Stimulated activated CD4-positive, alpha-beta T cell treated with anti-CD3 and anti-CD28 coated beads, Interleukin-2, amount 100 ng/mL, for 4 hours (primary cell): ENCODE measurements at places on chromosomes 1 and 21.

- DNase-seq: no peak
Observed at GRCh38 chr1:209653915-209654351, 1.7 kb upstream of the LAMB3 start.

DNA sequence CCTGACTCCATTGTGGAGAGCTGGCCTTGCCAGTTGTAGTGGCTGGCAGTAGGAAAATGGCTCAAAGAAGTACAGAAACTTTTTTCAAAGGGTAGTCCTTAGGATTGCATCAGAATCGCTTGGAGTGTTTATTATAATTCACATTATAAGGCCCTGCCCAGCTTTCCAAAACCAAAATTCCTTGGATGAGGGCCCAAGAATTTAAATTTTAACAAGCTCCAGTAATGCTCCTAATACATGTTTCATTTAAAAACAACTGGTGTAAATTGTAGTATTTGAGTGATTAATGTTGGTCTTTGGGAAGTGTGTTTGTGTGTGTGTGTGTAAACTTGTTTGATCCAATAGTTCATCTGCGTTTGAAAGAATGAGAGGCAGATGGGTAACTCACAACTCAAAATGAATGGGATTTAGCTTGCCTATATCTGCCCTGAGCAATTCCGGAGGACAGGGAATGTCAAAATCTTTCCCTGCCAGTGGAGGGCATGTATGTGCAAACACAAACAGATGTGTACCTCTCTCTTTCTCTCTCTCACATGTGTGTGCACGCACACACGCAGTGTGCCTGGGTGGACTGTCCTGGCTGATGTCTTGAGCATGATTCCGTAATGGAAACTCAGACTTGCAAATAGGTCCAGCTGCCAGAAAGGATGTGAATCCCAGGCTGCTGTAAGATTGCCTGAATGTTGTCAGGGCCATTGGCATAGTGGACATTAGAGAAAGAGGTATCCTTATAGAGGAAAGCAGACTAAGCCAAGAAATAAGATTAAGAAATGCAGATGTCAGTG lies 293.1 kb downstream of the LMX1A start:
- no peak for DNase-seq

GRCh38 chr1:102550729-102551384 lies 554.1 kb upstream of the OLFM3 start:
- DNase-seq: no peak

DNA sequence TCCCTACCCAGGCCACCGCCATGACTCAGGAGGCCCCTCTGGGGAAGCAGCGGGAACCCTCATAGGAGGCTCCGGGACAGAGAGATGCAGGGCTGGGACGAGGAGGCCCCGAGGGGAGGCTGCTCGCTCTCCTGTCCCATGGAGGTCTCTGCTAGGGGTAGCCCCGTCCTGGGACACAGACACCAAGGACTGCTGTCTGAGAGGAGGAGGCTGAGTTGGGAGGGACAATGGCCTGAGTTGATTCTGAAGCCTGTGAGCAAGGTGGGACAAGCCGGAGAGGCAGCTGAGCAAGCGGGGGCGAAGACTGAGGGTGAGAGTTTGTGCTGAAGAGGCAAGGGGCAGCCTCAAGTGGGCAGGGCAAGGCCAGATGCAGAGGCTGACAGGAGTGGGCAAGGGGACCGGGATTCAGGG lies 17.4 kb downstream of the SLC27A3 start:
- DNase-seq: no peak

DNA sequence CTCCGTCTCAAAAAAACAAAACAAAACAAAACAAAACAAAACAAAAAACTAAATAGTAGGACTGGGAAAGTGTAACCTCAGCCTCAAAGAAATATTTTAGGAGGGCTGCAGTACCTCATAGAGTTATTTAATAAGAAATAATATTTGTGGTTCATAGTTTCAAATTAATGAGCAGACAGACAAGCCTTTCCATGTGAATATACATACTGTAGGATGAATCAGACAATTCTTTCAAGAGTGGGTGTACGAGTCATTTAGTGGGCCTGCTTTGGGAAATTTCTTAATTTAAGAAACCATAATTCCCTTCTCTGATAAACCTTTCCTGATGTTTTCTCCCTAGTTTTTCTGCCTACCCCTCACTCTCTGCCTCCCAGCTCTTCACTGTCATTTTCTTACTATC lies 52.5 kb downstream of the CDC14A start:
- no peak for DNase-seq

DNA sequence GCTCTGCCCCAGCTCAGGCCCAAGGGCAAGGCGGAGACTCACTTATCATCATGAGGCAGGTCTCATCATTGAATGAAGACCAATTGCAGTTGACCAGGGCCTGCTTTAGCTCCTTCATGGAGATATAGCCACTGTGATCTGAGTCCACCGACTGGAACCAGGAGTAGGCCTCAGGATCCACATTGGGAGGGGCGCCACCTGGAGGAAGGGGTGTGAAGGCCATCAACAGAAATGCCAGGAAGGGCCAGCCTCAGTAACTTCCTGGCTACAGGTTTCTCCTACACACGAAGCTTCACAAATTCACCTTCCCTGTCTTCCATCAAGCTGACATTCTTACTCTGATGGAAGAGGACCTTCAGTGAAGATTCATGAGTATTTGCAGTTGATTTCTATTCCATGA lies 11.6 kb downstream of the PEF1 start:
- no peak for DNase-seq

DNA sequence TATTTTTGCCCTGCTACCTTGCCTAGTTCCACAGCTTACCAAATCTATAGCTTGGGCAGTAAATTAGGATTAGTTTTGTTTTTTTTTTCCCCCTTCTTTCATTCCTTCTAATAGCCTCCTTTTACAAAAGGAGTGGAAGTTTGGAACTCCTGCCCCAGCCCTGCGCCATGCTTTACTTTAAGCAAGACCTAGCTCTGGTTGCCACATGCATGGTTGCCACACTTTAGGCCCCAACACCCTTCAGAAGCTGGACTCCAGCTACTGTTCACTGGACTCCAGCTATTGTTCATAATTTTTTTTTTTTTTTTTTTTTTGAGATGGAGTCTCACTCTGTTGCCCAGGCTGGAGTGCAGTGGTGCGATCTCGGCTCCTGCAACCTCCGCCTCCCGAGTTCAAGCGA lies 115.8 kb downstream of the NR5A2 start:
- no peak for DNase-seq

GRCh38 chr1:23167353-23168078 lies 1.1 kb downstream of the LUZP1 start:
- DNase-seq: no peak

- DNase-seq: no peak
Observed at GRCh38 chr21:16708101-16708835, 804.6 kb upstream of the CXADR start.

DNA sequence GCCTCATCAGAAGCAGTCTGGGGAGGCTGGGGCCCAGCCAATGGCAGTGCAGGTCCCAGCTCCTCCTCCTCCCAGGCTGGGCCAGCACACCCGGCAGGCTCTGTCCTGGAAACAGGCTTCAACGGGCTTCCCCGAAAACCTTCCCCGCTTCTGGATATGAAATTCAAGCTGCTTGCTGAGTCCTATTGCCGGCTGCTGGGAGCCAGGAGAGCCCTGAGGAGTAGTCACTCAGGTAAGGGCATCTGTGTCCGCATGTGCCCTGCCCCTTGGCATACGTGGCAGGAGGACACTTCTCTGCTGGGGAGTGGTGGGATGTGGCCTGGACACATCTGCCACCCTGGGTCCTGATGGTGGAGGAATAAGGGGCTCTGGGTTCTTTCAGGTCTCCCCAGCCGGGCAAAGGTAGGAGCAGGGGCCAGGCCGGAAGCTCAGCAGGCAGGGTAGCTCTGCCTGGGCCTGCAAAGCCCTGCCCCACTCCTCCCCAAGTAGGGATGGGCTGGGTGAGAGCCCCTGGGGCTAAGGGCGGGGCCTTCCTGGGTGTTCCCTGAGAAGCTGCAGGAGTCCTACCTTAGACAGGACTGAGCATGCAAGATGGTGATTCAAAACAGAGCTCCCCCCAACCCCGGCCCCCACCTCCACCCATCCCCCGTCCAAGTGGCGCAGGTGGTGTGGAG lies at the start of gene GJB5:
TSS of gene GJB5 (plus strand) at position 84 of the 674 bp plus-strand sequence. CDS start 2,284 bp downstream, outside the sequence.
- no peak for DNase-seq

DNA sequence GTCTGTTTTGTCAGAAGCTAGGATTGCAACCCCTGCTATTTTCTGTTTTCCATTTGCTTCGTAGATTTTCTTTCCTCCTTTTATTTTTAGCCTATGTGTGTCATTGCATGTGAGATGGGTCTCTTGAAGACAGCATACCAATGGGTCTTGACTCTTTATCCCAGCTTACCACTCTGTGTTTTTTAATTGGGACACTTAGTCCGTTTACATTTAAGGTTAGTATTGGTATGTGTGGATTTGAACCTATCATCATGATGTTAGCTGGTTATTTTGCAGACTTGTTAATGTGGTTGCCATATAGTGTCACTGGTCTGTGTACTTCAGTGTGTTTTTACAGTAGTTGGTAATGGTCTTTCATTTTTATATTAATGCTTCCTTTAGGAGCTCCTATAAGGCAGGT lies 141.5 kb downstream of the DNAH14 start:
- no peak for DNase-seq

- DNase-seq: no peak
Observed at GRCh38 chr1:94677714-94678113, 136.2 kb upstream of the F3 start.

GRCh38 chr1:63987014-63987627 lies 213.3 kb downstream of the ROR1 start:
- DNase-seq: no peak

GRCh38 chr1:54070171-54070837 lies 16.9 kb downstream of the TCEANC2 start:
- DNase-seq: no peak

GRCh38 chr1:218135371-218135770 lies 149.7 kb upstream of the RRP15 start:
- DNase-seq: no peak

- no peak for DNase-seq
Observed at GRCh38 chr21:37877171-37877570, 39.1 kb downstream of the KCNJ6 start.

- no peak for DNase-seq
Observed at GRCh38 chr1:229871078-229871676, 195.9 kb upstream of the GALNT2 start.

DNA sequence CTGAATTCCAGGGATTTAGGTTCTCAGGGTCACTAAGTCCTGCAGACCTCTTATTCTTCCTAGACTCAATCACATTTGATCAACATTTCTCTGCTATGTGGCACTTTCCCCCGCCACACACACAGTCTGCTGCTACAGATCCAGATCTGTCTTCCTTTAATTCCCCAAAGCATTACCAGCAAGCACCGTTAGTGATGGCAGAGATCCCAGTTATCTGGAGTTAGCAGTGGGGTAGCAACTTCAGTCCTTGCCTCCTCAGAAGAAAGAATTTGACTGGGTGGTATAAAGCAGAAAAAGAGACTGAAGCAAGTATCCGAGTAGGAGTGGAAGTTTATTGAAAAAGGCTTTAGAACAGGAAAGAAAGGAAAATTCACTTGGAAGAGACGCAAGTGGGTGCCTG lies 100.4 kb upstream of the ETV3 start:
- no peak for DNase-seq

DNA sequence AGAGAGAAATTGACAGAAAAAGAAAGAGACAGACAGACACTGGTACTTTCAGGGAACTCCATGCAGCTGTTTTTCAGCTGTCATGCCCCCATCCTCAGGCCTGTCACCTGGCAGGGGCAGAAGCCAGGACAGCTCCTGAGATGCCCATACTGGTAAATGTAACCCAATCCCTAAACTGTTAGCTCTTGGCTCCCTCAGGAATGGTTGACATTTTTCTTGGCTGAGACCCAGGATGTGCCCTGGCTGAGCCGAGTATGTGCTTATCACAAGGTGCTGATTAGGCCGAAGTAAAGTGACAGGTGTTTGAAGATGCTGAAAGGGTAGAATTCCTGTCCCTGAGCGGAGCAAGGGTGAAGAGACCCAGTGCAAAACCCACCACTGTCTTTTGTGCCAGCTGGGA lies 50.7 kb downstream of the PGM1 start:
- no peak for DNase-seq

GRCh38 chr1:56235909-56236510 lies 343.4 kb downstream of the PLPP3 start:
- no peak for DNase-seq

GRCh38 chr1:167429612-167430011 lies 88.7 kb downstream of the CD247 start:
- no peak for DNase-seq

GRCh38 chr1:242522304-242522945 lies 2.1 kb downstream of the PLD5 start:
- no peak for DNase-seq

DNA sequence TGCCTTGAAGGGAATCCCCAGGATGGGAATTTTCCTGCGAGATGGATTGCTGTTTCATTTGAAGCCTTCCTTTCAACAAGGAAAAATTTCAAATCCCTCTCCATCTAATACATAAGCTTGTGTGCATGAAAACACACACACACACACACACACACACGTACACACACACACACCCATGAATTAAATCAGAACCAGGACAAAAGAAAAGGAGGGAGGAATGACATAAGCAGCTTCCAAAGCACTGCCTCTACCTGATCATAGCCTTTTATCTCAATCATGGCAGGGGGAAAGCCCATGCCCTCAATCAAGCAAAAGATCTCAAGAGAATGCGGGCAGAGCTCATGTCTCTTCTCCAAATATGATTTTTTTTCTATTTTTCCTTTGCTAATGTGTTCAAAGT lies 139.7 kb downstream of the SLC44A5 start:
- no peak for DNase-seq

DNA sequence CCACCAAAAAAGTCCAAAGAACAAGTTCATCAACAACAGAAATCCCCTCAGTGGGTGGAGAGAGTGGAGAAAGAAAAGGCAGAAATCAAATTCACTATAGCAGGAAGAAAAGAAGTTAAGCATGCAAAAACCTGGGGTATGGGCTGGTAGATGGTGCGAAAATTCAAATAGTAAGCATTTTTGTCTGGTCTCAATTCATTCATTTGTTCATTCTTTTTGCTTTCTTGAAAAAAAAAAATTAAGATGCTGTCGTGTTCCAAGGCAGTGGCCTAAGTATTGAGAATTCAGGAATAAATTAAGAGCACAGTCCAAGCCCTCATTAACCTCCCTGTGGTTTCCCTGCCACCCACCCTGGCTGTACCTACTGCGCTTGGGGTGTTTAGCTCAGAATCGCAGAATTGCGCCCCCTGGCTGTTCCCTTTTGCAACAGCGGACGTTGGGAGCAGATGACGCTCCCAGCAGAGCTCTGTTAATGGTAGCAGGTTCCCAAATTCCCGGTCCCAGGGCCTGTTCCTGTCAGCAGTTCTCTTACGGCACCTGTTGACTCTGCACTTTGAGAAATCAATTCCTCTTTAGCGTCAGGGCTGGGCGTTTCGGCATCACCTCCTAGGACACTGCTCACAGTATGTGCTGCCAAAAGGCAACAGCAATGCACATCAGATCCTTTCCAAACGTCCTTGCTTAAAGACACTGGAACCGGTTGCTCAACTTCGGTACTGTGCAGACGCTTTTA lies 34.0 kb upstream of the SSX2IP start:
- DNase-seq: peak; percentile 27

- DNase-seq: no peak
Observed at GRCh38 chr1:17877896-17878295, 122.8 kb downstream of the ACTL8 start.

DNA sequence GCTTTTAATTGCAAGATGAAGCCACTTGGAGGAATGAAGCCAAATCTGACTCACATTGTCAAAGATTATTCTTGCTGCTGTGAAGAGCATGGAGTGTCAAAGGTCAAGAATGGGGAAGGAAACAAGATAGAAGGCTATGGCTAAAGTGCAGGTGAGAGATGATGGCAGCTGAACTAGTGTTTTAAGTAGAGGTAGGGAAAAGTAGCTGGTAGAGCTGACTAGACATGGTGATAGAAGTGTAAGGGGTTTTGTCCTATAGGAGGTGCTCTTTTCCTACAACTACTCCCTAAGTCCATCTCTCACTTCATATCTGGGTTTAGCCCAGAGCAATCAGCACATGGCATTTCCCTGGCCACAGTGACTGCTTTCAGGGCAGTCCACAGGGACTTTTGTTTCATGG lies 11.8 kb downstream of the UBE2T start:
- DNase-seq: no peak
